ENCODE measurements at places on chromosomes 12 and 14.

DNA sequence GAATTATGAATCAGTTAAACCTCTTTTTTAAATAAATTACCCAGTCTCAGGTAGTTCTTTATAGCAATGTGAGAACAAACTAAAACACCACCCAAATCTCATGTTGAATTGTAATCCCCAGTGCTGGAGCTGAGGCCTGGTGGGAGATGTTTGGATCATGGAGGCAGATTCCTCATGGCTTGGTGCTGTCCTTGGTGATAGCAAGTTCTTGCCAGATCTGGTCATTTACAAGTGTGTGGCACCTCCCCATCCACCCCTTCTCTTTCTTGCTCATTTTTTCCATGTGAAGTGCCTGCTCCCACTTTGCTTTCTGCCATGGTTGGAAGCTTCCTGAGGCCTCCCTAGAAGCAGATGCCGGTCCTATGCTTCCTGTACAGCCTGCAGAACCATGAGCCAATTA lies 102.1 kb upstream of the ANO4 start:
- DNase-seq: no peak

- no peak for DNase-seq
Observed at GRCh38 chr12:65200007-65200665, 30.8 kb downstream of the LEMD3 start.

DNA sequence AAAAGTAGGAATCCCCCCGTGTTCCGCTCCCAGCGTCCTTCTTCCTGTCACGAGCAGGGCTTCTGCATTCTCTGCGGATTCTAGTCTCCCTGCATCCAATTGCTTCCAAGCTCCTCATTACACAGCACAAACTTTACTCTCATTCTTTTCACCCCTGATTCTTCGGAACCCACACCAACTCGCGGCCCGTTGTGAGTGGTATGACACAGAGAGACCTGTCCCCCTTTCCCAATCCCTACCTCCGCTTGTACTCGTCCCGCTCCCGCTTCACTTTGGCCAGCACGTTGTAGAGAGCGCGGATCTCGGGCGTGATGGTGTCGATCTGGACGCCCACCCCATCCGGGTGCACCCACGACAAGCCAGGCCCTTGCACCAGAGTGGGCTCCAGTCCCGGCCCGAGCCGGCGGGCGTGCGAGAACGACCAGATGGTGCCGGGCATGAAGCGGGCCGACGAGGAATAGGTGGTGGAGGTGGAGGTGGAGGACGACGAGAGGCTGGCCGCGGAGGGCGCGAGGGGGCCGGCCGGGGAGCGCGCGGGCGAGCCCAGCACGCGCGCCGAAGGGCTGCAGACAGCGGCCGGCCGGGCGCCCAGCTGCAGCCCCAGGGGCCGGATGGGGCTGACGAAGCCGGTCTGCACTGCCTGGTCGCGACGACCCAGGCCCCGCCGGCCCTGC lies 687 bp downstream of the IFFO1 start:
- no peak for DNase-seq

- DNase-seq: no peak
Observed at GRCh38 chr14:76882651-76883050, 56.4 kb downstream of the LRRC74A start.

- no peak for DNase-seq
Observed at GRCh38 chr12:103783744-103784664, 57.0 kb downstream of the NT5DC3 start.

DNA sequence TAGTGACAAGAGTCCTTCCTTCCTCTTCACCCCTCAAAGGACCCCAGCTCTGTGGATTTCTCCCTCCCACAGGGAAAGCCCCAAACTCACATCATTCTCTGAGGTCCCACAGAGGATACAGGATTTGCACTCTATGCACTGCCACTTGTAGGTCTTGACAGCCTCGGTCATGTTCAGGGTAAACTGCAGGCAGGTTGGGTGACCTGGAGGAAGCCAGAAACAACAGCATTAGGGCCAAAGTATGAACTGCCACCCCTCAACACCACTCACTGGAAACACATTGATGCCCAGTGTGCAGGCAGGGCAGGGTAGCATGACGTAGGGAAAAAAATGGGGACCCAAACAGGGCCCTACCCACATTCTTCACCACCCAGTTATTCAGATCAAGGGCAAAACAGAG lies 264.4 kb downstream of the DPF3 start:
- no peak for DNase-seq

DNA sequence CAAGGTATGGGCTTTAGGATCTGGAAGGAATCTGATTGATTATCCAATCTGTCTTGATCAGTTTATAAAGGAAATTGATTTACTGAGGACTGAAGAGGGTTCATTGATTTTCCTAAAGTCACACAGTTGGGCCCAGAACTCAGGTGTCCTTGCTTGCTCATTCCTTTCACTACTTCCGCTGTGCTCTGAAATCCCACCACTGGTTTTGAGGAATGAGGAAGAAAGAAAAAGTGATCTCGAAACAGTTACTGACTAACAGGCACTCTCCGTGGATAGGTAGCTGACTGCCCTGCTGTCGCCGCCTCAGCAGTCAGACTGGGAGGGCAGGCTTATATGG lies at the start of gene FITM1:
Gene FITM1, plus strand, starts transcription at position 280 of the 337 bp plus-strand sequence. CDS start 905 bp downstream, outside the sequence.
- DNase-seq: no peak

- no peak for DNase-seq
Observed at GRCh38 chr12:47617476-47617875, 88.4 kb downstream of the RPAP3 start.

GRCh38 chr12:12511021-12511783 lies 51.5 kb downstream of the DUSP16 start:
- DNase-seq: no peak

GRCh38 chr12:39920222-39920621 lies 185.7 kb downstream of the SLC2A13 start:
- no peak for DNase-seq

GRCh38 chr12:106234449-106234848 lies 13.4 kb downstream of the CKAP4 start:
- no peak for DNase-seq

DNA sequence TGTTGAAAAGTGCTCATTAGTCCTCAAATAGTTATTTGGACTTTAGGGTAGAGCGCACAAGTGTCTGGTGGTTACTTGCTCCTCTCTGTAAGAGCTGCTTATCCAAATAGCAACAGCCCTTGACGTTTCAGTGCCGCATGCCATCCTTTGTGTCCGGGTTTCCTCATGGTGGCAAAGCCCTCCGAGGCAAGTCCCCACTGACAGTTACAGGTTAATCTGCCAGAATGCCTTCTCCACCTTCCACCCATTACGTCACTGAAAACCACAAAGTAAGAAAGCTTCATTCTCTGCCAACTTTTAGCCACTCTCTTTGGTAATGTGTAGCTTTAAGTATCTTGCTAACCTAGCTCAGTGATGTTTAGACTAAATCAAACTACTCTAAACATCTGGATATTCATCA lies 78.6 kb downstream of the POLR3B start:
- no peak for DNase-seq

DNA sequence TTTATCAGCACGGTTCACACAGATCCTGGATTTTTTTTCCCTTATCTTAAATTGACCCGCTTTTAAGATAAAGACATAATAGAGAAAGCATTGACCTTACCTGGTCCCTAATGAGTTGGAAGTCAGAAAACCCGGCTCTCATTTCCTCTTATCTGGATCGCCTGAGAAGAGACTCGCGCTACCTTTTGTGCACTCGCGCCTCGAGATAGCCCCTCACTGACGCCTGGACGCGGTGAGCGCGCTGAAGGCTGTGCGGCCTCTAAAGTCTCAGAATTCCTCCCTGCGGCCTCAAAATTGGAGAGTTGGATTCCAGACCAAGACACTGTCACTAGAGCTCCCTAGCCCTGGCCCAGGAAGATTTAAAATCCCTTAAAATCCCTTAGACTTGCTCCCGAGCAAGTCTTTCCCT lies 7.0 kb downstream of the NKX2-1 start:
- no peak for DNase-seq

GRCh38 chr12:107091989-107092641 lies 1.2 kb downstream of the CRY1 start:
- peak; percentile 48 for DNase-seq

GRCh38 chr12:12051668-12052067 lies 19.1 kb upstream of the BCL2L14 start:
- no peak for DNase-seq

GRCh38 chr14:39368261-39368959 lies 63.8 kb downstream of the FBXO33 start:
- no peak for DNase-seq

DNA sequence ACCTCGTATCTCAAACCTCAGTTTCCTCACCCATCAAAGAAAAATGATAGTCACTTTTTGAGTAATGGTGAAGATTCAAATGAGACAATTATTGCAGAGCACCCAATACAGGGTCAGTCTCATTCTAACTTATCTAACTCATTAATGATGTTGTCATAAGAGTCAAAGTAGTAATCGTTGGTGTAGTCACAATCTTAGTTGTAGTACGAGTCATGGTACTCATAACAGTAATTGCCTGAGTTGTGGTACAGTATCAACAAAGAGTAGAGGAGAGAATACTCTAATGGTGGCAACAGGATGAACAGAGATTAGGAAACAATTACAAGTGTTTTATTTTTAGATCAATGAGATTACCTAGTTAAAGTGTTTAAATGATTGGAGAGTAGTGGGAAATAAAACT lies 93.6 kb upstream of the TMTC2 start:
- no peak for DNase-seq

GRCh38 chr12:56933826-56934625 lies at the start of gene SDR9C7:
TSS of gene SDR9C7 (minus strand) at chr12:56934408. CDS start at chr12:56934261, 147 bp downstream.
- no peak for DNase-seq
